ENCODE measurements at places on chromosomes 5 and 9.

DNA sequence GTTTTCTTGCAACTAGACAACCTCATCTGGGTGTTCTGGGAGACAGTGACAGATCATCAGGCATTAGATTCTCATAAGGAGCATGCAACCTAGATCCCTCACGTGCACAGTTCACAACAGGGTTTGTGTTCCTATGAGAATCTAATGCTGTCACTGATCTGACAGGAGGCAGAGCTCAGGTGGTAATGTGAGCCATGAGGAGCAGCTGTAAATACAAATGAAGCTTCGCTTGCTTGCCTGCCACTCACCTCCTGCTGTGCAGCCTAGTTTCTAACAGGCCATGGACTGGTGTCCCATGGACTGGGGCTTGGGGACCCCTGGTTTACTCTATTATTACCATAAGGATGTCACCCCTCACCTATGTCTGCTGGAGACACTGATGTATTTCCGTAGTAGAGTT, 166.8 kb downstream of the PSAT1 start:
- no peak for DNase-seq

DNA sequence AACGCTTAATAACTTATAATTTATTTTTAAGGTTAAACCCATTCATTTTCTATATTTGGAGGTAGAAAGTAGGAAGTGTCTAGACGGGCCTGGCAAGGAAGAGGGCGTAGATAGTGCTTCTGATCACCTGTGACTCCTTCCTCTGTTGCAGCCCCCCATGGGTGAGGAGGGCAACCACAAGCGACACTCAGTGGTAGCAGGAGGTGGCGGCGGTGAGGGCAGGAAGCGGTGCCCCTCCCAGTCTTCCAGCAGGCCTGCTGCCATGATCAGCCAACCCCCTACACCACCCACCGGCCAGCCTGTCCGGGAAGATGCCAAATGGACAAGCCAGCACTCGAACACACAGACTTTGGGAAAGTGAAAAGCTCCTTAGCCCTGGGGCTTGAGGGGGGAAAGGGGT, 36.7 kb downstream of the FAXDC2 start:
- DNase-seq = no peak

- no peak for DNase-seq
Measured at GRCh38 chr9:134461426-134461982, 135.2 kb downstream of the RXRA start.

DNA sequence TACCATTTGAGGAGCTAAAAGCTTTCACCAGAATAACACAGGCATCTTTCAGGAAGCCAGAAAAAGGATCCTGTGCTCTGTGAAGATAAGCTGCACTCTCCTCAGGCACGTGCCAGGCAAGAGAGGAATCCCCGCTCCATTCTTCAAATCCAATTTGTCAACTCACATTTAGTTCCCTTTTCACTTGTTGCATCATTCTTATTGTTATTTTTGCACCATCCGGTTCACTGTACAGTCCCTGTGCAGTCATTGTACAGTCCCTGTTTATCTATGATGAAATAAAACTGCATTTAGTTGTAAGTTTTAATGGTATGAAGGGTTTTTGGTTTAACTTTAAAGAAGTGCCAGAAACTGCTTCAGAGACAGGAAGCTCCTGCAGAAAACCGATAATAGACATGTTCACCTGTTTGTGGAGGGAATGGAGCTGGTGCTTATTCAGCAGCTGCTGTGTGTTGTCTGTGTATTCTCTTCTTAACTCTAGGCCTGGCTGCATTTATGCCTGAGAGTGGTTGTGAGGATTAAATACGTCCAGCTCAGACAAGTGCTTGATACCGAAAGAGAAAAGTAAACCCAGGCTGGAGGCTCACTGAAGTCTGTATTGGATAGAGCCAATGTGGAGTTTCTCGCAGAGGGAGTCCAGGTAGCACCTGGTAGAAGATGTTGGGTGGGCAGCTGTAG, 22.4 kb downstream of the IFNW1 start:
- no peak for DNase-seq

GRCh38 chr5:135178476-135179155, 144.6 kb upstream of the PITX1 start:
- DNase-seq = no peak

GRCh38 chr5:170293273-170293672, 4.3 kb downstream of the LCP2 start:
- DNase-seq = no peak

GRCh38 chr5:15105799-15106393, 234.3 kb upstream of the ANKH start:
- DNase-seq = peak; percentile 31

- DNase-seq = no peak
Measured at GRCh38 chr5:168317096-168317520, 25.7 kb downstream of the WWC1 start.

GRCh38 chr9:84702471-84702870, 32.9 kb downstream of the NTRK2 start:
- no peak for DNase-seq

DNA sequence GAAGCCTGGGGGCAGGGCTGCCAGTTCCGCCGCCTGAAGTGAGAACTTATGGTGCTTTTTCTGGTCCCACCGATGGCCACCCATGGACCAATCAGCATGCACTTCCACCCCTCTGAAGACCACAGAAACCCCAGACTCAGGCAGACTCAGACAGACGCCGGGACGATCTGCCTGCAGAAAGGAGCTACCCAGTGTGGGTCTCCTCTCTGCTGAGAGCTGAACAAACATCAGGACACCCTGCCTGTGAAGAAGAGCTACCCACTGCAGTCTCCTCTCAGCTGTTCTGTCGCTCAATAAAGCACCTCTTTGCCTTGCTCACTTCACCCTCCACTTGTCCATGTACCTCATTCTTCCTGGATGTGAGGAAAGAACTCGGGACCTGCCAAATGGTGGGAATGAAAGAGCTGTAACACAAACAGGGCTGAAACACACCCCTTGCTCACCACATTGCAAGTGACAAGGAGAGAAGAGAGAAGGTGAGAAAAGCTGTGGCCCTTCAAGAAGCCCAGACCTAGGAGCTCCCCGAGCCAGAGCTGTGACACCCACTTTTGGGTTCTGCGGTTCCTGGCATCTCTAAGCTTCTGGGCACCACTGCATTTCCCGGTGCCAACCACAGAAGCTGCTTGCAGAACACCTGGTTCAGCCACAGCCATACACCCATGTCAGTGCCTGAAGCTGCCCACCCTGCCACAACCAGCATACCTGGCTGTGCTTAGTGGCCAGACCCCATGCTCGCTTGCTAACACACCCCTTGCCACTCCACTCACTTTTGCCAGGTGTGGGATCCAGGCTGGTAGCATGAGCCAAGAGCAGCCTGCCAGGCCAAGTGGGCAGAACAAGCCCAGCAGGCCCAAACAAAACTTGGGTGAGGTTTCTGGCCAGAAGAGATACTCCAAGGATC, 114.3 kb upstream of the TSLP start:
- DNase-seq = no peak

GRCh38 chr5:93941897-93942296, 200.5 kb upstream of the POU5F2 start:
- DNase-seq = peak; percentile 12

GRCh38 chr9:110808599-110808980, 140.0 kb downstream of the MUSK start:
- no peak for DNase-seq

DNA sequence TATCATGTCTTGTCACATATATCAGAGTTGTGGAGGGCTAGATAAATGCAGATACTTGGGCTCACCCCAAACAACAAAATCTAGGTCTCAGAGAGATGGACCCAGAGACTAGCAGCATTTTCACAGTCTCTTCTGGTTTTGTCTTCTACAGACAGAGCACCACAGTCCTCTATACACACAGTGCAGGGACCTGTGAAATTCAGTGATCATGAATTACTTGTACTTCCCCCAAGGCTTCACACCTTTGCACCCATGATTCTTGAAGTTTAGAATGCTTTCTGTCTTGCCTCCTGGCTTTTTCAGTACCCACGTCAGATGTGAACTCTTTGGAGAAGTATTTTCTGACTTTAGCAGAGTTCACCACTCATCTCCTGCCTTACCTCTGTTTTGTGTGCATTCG, 371.5 kb upstream of the PRR16 start:
- DNase-seq = no peak

- no peak for DNase-seq
Measured at GRCh38 chr9:21825637-21826036, 23.2 kb downstream of the MTAP start.

DNA sequence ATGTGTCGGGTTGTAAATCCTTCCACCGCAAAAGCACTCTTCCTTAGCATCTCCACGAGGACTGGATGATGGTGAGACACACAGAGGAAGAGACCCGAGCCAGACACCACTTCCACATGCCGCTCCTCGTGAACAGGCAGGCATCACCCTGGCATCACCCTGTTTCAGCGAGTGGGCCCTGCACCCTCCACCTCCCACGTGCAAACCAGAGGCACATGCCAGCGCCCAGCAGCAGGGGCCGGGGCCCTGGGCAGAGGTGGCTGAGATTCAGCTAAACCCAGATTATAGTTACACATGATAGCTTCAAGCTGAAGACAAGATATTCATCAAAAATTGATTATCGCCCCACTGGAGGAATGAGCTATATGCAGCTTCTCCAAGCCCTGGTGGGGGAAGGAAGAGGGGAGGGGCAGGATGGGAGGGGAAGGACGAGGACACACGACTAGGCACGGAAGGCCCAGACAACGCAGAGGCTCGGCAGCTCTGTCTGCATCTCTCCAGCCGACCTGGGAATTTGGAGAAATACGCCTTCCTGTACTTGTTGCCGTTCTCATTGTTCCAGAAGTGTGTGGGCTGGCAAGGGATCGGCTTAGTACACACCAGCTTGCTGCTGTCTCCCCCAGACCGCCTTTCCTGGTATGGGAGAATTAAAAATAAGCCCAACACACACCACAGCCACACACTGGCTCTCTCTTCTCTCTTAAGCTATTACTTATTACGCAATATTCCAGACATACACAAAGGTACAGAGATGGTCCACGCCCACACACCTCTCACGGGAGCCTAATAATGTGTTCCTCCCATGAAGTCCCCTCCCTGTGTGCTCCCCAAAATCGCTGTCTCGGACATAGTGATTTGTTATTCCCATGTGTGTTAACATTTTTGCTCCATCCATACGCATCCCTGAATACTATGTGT, 50.4 kb upstream of the ZNF354A start:
- no peak for DNase-seq

DNA sequence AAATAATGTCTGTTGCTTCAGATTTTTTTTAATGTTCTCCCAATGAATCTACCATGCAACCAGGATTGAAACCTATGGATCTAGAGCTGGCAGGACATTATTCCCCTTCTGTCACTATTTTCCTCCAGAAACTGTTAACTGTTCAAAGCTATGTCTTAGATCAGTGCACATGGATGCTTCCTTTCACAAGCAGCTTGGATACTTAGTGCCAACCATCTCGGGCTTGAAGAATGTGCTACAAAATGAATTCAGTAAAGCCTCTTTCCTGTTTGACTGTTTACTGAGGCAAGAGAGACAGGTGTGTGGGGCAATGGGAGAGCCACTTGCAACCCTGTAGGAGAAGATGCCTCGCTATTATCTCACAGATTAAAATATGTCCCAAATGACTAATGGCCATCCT, 774.8 kb downstream of the KCTD16 start:
- peak; percentile 4 for DNase-seq

- DNase-seq = no peak
Measured at GRCh38 chr9:95282332-95282731, 35.2 kb downstream of the FANCC start.

DNA sequence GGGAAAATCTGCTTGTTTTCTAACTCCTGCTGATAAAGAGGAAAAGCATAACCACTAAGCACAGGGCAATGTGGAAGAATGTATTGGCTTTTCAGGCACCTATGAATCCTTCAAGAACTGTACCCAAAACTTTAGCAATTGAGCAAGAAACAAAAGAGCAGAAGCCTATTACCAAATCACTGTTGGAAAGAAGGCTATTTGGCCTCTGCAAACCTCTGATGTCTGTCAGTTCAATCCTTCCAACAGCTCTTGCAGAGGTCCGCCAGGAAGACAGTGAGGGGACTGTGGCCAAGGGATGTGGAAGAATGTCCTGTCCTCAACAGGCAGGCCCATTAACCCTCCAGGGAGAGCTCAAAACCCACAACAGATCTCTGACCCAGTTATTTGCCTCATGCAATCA, 328.6 kb downstream of the ENC1 start:
- DNase-seq = no peak

- no peak for DNase-seq
Measured at GRCh38 chr5:150700246-150700593, 642 bp downstream of the RBM22 start.

DNA sequence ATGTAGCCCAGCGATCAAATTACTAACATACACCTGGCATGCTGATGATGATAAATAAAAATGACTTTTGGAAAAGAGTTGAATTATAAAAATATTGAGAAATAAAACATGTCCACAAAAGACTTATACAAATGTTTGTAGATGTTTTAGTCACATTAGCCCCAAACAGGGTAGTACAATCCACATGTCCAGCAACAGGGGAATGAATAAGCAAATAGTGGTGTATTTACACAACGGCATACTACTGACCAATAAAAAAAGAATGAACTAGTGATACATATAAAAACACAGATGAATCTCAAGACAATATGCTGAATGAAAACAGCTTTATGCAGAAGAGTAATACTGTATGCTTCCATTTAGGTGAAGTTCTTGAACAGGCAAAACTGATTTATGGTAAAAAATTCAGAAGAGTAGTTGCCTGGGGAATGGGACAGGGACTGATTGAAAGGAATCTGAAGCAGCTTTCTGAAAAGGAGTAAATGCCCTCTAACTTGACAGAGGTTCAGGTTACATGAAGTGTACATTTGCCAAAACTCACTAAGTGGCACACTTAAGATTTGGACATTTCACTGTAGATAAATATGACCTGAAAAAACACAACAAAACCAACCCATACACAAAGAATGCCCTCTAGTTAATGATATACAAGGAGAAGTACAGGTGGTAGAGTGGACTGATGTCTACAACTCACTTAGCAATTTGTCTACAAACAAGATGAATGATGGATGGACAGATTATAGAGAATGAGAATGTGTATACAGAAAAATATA, 35.4 kb downstream of the ACTL7A start:
- DNase-seq = no peak

GRCh38 chr9:112493393-112494137, 6.9 kb downstream of the KIAA1958 start:
- no peak for DNase-seq

DNA sequence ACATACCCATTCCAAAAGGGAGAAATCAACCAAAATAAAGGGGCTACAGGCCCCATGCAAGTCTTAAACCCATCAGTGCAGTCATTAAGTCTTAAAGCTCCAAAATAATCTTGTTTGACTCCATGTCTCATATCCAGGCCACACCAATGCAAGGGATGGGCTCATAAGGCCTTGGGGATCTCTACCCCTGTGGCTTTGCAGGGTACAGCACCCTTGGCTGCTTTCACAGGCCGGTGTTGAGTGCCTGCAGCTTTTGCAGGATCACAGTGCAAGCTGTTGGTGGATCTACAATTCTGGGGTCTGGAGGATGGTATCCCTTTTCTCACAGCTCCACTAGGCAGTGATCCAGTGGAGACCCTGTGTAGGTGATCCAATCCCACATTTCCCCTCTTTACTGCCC, 5.0 kb upstream of the SPINK14 start:
- DNase-seq = no peak

GRCh38 chr5:136802383-136802782, 437.0 kb upstream of the TRPC7 start:
- no peak for DNase-seq

All from COR-L47 (cell line).